ENCODE measurements at places on chromosomes 2 and 18.

GRCh38 chr2:110113961-110114591 is 1.5 kb downstream of the MALL start:
- DNase-seq, result peak; percentile 20

GRCh38 chr18:48358868-48359267 is 50.3 kb downstream of the ZBTB7C start:
- DNase-seq, result no peak

- DNase-seq, result no peak
Observed at GRCh38 chr2:96520697-96521096, 15.5 kb upstream of the NEURL3 start.

- no peak for DNase-seq
Observed at GRCh38 chr2:127040169-127040568, 66.8 kb downstream of the BIN1 start.

- DNase-seq, result peak; percentile 40
Observed at GRCh38 chr2:126664234-126664633, 8.3 kb downstream of the GYPC start.

- no peak for DNase-seq
Observed at GRCh38 chr2:238169708-238170251, 11.0 kb downstream of the ERFE start.

DNA sequence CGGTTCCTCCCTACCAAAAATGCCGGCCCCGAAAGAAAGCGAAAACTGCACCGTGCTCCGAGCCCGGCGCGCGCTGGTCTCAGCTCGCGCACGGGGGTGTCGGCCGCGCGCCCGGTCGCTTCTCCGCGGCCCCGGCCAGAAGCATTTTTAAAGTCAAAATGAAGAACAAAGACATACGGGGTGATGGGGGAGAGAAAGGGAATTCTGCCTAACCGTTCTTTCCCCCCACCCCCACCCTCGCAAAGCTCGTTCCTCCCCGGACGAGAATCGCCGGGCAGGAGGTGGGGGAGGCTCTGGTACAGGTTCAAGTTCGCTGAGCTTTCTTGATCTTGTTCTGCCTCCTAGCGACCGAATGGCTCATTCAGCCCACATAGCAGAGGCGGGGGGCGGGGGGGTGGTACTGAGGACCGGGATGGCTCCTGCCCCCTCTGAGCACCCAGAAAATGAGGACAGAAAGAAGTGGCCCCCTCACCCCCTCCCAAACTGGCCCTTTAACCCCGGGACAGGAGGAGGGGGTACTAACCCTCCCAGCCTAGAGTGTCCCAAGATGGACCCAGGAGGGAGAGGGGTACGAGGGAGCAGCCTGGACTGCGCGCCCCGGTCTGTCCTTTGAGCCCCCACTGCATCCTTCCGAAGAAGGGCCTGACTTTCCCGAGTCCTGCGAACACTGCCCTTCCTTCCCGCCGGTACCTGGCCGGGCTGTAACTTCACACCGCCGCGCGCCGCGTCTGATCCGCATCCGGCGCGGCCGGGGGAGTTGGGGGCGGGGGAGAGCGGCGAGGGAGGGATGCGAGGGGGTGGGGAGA is 3.1 kb downstream of the BCL11A start:
- DNase-seq, result peak; percentile 44

- no peak for DNase-seq
Observed at GRCh38 chr2:14428056-14428455, 204.5 kb upstream of the LRATD1 start.

DNA sequence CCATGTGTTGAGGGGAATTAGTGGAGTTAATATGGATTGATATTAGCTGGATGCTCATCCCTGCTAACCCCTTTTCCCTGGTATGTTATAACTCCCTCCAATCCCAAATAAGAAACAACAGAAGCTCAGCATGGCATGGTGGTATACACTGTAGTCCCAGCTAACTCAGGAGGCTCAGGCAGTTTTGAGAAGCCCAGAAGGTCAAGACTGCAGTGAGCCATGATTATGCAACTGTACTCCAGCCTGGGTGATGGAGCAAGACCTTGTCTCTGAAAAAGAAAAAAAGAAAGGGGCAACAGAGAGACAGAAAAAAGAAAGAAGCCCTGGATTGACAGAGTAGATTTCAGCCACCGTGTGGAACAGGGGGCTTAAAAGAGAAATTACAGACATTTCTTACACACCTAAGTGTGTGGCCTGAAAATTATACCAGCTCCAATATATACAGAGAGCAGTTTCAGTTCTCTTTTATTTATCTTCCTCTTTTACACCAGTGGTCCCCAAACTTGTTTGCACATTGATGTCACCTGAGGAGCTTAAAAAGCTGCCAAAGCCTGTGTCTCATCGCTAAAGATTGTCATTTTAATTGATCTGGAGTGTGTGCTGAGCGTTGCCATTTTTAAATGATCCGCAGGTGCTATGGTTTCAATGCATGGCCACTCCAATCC is 203.6 kb downstream of the UBE2E3 start:
- no peak for DNase-seq

DNA sequence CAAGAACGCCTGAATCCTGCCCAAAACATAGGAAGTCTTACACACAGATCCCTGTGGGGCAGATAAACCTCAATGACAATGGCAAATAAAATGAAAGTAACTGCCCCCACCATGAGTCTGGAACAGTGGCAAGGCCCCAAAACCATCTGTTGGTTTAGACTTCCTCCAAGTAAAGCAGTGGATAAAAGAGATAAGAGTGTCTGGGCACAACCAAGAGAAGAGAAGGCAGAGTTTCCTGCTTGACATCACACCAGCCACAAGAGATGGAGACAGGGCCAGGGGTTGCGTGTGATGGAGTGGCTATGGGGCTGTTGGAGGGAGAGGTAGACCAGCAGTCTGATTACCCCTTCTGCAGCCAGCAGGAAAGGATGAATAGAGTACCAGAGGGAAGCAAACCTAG is 212.1 kb upstream of the POU3F3 start:
- no peak for DNase-seq

GRCh38 chr2:30112561-30112960 is 34.2 kb upstream of the YPEL5 start:
- no peak for DNase-seq

DNA sequence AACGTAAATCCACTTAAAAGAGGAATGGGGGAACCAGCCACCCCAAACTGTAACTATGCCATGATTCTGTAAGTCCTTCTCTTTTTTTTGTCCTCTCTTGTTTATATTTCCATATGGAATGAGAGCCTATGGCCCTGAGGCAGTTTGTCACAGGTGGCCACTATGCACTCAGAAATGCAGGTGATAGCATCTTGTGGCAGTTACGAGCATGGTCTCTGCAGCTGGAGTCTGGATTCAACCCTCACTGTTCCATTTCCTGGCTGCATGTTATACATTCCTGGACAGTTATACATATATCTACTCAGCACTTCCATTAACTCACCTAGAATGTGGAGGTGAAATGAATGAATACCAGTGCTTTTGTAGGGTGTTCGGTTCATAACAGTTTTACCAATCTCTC is 291.5 kb upstream of the FANCL start:
- DNase-seq, result no peak

DNA sequence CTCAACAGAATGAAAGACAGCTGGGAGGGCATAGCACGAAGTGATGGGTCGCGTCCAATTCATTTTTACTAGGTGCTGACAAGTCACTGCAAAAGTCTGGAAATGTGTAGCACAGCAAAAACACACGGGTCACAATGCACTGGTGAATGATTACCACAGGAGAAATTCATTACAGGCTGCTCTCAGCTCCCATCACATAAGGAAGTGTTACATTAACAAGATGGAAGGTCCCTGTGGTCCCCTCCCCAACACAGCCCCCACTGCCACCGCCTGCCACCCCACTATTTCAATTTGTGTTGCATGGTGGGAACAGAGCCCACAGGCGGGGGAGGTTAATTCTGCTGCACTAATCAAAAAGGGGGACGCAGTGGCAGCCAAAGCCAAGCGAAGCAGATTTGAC is 122.8 kb downstream of the NRP2 start:
- DNase-seq, result no peak

DNA sequence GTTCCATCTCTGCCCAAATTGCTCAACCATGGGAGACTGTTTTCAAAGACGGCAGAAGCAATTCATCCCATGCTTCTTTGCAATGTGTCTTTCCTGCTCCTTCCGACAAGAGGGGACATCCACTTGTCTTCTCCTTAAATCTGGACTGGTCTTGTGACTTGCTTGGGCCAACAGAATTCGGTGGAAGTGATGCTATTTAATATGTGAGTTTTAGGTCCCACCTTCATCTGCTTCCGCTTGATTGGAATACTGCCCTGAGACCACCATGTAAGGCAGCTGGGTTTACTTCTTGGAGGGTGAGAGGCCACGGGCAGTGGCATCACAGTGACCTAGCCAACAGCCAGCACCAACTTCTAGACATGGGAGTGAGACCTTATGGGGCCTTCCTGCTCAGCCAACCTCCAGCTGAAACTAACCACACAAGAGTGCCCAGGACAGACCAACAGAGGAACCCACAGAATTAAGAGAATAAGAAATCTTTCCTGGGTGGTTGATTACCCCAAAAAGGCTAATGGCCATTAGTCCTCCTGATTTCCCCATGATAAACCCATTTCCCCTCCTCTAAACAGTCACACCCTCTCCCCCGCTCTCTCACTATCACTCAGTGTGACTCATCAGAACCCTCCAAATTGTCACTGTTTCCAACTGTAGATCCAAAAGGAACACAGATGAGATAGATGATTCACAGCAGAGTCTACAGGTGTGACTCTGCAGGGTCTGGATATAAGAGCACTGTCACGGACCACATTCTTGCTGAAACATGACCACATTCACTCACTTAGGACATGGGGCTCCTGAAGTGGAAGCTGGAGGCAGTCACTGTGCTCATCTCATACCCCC is 16.2 kb upstream of the RHOB start:
- DNase-seq, result peak; percentile 41

DNA sequence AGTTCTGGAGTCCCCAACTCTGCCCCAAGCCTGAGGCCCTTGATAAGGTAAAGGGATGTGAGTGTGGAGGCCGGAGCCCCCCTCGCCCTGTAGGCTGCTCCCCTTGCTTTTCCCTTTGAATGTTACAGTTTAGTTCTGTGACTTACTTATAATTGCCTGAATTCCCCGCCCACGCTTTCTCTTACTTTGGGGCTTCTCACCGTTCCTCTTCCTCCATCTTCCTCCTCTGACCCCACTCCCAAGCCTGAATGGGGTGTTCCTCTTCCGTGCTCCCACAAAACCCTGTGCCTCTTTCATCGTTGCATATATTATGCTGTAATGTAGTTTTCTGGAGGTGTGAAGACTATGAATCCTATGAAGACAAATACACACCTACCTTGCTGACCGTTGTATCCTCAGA is 15.0 kb upstream of the IL1RN start:
- DNase-seq, result no peak

DNA sequence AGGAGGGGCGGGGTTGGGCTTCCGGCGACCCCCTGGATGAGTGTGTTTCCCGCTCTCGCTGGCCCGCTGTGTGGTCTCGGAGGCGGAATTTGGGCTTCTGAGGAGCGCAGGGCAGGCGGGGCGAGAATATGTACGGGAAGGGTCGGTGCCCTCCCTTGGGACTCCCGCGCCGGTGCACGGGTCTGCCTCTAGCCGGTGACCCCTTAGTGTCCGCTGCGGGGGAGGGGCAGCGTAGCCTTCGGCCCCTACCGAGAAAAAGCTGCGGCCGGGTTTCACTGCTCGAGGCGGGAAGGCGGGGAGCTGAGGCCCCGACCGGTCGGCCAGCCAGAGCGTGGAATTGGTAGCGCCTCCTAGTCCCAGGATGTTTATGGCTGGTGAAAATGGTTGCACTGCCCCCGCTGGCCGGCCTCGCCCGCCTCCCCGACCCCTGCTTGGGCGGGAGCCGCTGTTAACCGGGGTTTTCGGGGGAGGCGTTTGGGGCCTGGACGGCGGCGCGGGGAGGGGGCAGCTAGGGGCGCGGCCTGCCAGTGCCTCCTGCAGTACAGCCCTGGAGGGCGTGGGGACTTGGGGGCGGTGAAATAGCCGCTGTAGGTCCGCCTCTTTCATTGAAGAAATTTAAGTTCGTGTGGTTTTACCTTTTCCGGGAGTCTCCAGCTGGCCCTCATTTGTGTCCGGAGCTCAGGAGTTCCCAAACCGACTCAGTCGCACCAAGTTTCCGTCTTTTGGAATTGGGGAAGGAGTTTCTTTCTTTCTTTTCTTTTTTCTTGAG is at the start of gene UGP2:
UGP2 (plus strand) TSS at position 643 of the 769 bp plus-strand sequence. CDS start 290 bp downstream, outside the sequence.
- peak; percentile 84 for DNase-seq

GRCh38 chr18:55214534-55214933 is 255.3 kb upstream of the CCDC68 start:
- no peak for DNase-seq

DNA sequence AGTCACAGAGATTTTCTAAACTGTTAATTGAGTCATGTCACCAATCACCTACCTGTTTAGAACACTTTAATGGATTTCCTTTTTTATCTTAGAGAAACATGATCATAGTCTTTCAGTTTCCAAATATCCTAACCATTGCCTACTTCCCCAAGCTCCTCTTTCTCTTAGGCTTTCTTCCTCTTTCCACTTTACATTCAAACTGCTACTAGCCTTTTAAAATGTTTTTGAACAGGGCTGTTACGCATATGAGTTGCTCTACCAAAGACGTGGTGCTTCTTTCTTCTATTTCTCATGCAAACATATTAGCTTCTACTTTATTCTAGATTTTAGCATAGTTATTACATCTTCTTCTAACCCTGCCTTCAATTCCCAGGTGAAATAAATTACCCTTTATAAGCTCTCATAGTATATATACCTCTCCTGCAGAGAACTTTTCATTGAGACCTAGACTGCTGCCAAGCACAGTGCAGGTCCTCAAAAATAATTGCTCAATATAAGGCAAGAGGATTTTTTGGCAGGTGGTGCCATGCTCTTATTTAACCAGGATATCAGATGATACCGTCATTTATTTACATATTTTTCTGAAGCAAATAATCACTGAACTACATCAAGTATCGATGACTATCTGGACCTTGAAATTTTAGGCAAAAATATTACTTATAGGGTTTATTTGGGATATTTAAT is 937.1 kb downstream of the TSN start:
- no peak for DNase-seq

GRCh38 chr2:29000481-29000880 is 19.4 kb downstream of the TOGARAM2 start:
- no peak for DNase-seq

DNA sequence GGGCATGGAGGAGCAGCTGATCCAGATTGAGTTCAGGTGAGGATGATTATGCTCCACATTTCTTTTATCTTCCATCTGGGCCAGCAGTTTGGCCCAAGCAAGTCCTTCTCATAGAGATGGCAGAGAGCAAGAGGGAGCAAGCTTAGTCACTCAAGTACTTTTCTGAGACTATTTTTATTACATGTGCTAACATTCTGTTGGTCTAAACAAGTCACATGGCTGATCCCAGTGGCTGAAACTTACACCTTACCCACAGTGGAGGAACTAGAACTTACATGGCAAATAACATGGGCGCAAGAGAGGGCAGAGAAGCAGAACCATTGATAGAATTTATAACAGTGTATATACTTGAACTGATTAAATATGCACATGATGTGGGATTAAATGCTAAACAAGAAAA is 105.7 kb downstream of the KYNU start:
- no peak for DNase-seq

GRCh38 chr2:9772999-9773902 is 70.0 kb upstream of the TAF1B start:
- no peak for DNase-seq
